Left renal pelvis (tissue), 4 donors: ENCODE measurements at places on chromosomes 12 and 14. TPM values are rescaled to one million over a fixed set of nuclear protein-coding genes. Genes with fewer than 3 reads are reported as not detected.

Gene GRIN2B
- polyA plus RNA-seq, result 0.86 TPM

Gene C3AR1
- polyA plus RNA-seq, result 3.2 TPM

Gene TTC9
- 3.8 TPM for polyA plus RNA-seq

Gene COQ6
- 19.1 TPM for polyA plus RNA-seq

Gene LUM
- polyA plus RNA-seq, result 170 TPM

Gene KITLG
- 32.0 TPM for polyA plus RNA-seq

Gene IRF9
- 59.9 TPM for polyA plus RNA-seq

Gene SNRPF
- 101 TPM for polyA plus RNA-seq

Gene KRT6B
- polyA plus RNA-seq, result 0.22 TPM

Gene DENND5B
- 30.6 TPM for polyA plus RNA-seq

Gene BATF
- polyA plus RNA-seq, result 1.1 TPM

Gene SPX
- polyA plus RNA-seq, result 0.81 TPM

Gene TRIM9
- 2.1 TPM for polyA plus RNA-seq

Gene ANKRD33
- polyA plus RNA-seq, result not detected

Gene RNFT2
- polyA plus RNA-seq, result 6.5 TPM

Gene USP44
- polyA plus RNA-seq, result 3.4 TPM

Gene B4GALNT3
- polyA plus RNA-seq, result 15.7 TPM

Gene KRT7
- 2.4 TPM for polyA plus RNA-seq

Gene MYRFL
- polyA plus RNA-seq, result 1.2 TPM

Gene IL26
- not detected for polyA plus RNA-seq

Gene SIX6
- not detected for polyA plus RNA-seq

Gene BCL11B
- polyA plus RNA-seq, result 2.4 TPM

Gene RERG
- polyA plus RNA-seq, result 32.8 TPM

Gene C12orf50
- polyA plus RNA-seq, result 0.30 TPM

Gene SLC2A14
- polyA plus RNA-seq, result 0.66 TPM

Gene OR6C2
- polyA plus RNA-seq, result not detected

Gene CLEC9A
- polyA plus RNA-seq, result 0.26 TPM

Gene RNU4-1
- polyA plus RNA-seq, result not detected

Gene CABP1
- 6.6 TPM for polyA plus RNA-seq

Gene TSHR
- polyA plus RNA-seq, result 0.23 TPM

Gene PPP1R1A
- 54.6 TPM for polyA plus RNA-seq

Gene EAPP
- 65.8 TPM for polyA plus RNA-seq

Gene SLC10A1
- 0.14 TPM for polyA plus RNA-seq

Gene NTN4
- polyA plus RNA-seq, result 107 TPM

Gene ZDHHC22
- 0.33 TPM for polyA plus RNA-seq

Gene TAS2R31
- 1.4 TPM for polyA plus RNA-seq

Gene ADIPOR2
- 41.2 TPM for polyA plus RNA-seq

Gene SLC25A47
- polyA plus RNA-seq, result not detected

Gene PCNX1
- 43.2 TPM for polyA plus RNA-seq

Gene PPP1R36
- polyA plus RNA-seq, result 1.0 TPM

Gene REM2
- polyA plus RNA-seq, result 1.0 TPM

Gene GPX2
- polyA plus RNA-seq, result 0.22 TPM

Gene PTHLH
- polyA plus RNA-seq, result 2.5 TPM

Gene PSME2
- polyA plus RNA-seq, result 169 TPM

Gene GYS2
- 0.10 TPM for polyA plus RNA-seq

Gene KRT86
- polyA plus RNA-seq, result not detected

Gene ACOT6
- polyA plus RNA-seq, result 0.18 TPM

Gene CCT2
- polyA plus RNA-seq, result 267 TPM

Gene ART4
- polyA plus RNA-seq, result 0.11 TPM

Gene CCDC196
- polyA plus RNA-seq, result not detected

Gene ARMH4
- polyA plus RNA-seq, result 67.3 TPM

Gene SELPLG
- 4.7 TPM for polyA plus RNA-seq

Gene APOF
- not detected for polyA plus RNA-seq

Gene EXOC3L4
- 0.93 TPM for polyA plus RNA-seq

Gene CSRP2
- 86.4 TPM for polyA plus RNA-seq

Gene EML5
- polyA plus RNA-seq, result 2.1 TPM

Gene CMAS
- polyA plus RNA-seq, result 62.3 TPM

Gene DPY19L2
- 48.9 TPM for polyA plus RNA-seq

Gene PRB2
- polyA plus RNA-seq, result not detected

Gene IL31
- not detected for polyA plus RNA-seq
